ENCODE measurements at places on chromosomes 5 and 9.
A peak's percentile ranks its signal among the peaks of the same experiment; 100 is the strongest.

- DNase-seq, result no peak
Observed at GRCh38 chr5:69206528-69207190, 17.3 kb downstream of the CENPH start.

GRCh38 chr5:115241881-115242642 is 20.6 kb downstream of the PGGT1B start:
- no peak for DNase-seq

- DNase-seq, result no peak
Observed at GRCh38 chr5:137119321-137119720, 379.8 kb downstream of the SPOCK1 start.

- DNase-seq, result no peak
Observed at GRCh38 chr5:145678255-145678654, 156.9 kb downstream of the PRELID2 start.

DNA sequence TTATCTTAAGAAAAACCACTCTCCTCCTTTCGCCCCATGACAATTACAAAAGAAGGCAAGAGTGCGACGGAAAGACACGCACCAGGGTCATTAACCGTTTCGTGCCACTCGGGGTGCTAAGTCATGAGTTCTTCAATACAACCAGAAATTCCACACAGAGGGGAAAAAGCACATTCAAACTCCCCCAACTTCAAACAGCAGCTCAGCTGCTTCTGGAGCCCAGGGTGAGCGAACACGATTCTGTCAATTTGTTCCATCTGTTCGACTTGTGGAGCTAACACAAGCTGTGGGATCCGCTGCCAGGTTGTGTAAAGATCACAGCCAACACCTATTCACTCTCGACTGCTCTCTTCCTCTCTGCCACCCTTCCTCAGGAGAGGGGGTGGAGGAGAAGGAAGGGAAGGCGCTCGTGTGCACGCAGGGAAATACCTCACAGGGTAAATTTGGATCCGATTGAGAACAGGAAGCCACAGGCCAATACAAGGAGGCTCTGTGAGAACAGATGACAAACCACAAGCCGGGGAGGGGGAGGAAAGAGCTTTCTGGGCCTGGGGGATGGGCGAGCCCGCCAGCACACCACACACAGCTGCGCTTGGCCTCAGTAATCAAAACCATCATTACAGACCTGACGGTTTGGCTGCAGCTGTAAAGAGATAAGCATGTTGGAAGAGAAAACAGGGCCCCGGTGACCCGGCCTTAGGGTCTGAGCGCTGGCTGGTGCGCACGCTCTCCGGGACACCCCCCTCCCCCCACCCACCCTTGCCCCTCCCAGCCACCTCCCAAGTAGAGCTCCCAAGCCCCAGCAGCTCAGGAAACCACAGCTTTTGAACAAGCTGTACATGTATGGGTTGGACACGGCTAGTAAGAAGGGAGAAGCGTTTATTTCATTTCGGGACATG is 54.3 kb downstream of the PTCH1 start:
- peak; percentile 87 for DNase-seq

- no peak for DNase-seq
Observed at GRCh38 chr9:86541014-86541570, 186.9 kb upstream of the TUT7 start.

DNA sequence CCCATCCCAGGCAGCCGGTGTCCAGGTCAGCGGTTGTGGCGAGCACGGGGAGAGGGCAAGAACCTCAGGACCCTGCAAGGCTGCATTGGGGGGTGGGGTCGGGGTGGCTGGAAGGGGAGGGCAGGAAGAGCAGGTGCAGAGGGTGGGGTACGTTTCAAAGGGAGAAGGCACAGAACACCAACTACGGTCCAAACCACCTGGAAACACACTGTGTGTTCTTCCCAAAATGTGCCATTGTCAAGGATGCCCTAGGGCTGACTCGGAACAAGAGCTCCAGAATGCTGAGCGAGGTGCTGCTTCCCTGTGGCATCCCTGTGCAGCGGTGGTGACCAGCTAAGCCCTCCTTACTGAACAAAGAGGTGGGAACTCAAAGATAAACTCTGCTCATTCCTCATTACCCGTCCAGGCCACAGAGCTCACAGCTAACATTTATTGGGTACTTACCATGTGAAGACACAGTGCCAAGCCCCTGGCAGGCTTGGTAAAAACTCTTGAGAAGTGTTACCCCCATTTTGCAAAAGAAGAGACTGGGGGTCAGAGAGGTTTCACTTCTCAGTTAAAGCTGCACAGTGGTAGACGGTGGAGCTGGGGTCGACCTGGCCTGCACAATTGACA is 153.8 kb downstream of the COL23A1 start:
- no peak for DNase-seq

- no peak for DNase-seq
Observed at GRCh38 chr5:112208699-112209615, 210.1 kb downstream of the EPB41L4A start.

DNA sequence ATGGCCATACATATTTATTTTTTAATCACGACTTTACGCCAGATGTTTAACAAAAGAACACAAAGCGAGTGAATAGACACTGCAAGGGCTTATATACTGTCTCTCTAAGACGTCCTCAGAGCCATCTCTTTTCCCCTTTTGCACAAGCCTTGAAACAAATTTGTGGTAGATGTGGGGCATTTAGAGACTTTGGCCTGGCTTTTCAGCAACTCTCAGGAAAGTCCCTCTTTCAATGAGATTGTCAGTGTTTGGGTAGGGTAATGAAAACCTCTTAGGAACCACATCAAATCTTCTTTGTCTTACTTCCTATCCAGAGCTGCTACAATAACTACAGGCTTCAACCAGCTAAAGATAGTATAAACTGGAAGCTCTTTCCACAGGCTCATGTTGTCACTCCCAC is 380.0 kb downstream of the ANXA1 start:
- DNase-seq, result no peak

DNA sequence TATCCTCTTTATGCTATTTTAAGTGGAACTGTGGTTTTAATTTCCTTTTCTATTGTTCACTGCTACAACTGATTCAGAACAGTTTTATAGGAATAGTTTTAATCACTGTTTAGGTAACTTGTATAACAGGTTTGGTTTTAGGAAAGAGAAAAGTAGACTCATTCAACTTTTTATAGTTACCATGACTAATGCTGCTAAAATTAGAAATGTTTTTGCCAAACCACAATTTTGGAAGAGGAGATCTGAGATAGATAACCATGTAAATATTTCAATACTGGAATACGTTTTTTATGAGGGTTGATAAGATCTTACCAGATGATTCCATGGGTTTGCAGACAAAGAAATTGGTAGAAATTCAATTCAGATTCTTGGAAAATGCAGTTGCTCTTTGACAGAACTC is 404.6 kb upstream of the ARRDC3 start:
- DNase-seq, result no peak

GRCh38 chr5:132431632-132432031 is 58.9 kb downstream of the IRF1 start:
- DNase-seq, result no peak

DNA sequence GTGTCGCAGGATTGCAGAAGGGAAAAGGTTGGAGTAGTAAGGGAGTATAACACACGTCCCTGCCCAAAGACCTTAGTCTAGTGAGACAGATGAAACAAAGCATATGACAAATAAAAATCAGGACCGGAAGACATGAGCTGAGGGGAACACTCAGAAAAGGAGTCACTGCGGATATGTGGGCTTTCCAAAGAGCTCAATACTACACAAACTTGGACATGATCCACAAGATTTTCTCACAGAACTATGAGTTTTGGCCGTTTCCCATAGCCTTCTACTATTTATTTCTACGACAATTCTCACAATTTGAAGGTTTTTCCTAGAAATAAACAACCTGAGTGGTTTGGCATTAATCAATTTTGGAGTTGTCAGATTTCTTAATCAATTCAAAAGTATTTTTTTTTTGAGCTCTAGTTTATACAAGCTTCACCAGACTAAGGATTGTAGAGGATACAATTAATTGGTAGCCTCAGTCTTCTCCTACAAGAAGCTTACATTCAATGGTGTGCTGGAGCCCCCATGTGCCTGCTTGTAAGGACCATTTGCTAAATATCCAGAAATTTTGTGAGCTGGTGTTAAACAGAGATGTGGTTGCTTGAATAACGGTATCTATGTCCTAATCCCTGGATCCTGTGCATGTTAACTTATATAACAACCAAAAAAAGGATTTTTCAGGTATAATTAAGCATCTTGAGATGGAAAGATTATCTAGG is 91.4 kb downstream of the ADAMTS12 start:
- no peak for DNase-seq

DNA sequence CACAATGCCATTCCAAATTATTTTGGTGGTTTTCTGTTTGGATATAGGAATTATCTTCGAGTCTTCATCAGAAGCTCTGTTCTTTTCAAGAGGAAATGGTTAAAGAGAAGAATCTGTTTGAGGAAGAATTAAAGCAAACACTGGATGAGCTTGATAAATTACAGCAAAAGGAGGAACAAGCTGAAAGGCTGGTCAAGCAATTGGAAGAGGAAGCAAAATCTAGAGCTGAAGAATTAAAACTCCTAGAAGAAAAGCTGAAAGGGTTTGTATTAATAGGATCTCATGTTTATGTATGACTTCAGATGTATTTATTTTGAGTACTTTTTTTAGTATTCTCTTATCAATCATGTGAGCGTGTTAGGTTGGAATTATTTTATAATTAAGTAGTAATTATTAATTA is 15.0 kb downstream of the HMMR start:
- DNase-seq, result no peak

GRCh38 chr5:90658620-90659019 is 100.0 kb downstream of the ADGRV1 start:
- DNase-seq, result no peak

- DNase-seq, result no peak
Observed at GRCh38 chr9:68780380-68780712, 75.3 kb downstream of the PIP5K1B start.

- no peak for DNase-seq
Observed at GRCh38 chr5:127567026-127567768, 49.8 kb downstream of the PRRC1 start.

GRCh38 chr9:221989-222776 is 7.5 kb downstream of the DOCK8 start:
- no peak for DNase-seq

DNA sequence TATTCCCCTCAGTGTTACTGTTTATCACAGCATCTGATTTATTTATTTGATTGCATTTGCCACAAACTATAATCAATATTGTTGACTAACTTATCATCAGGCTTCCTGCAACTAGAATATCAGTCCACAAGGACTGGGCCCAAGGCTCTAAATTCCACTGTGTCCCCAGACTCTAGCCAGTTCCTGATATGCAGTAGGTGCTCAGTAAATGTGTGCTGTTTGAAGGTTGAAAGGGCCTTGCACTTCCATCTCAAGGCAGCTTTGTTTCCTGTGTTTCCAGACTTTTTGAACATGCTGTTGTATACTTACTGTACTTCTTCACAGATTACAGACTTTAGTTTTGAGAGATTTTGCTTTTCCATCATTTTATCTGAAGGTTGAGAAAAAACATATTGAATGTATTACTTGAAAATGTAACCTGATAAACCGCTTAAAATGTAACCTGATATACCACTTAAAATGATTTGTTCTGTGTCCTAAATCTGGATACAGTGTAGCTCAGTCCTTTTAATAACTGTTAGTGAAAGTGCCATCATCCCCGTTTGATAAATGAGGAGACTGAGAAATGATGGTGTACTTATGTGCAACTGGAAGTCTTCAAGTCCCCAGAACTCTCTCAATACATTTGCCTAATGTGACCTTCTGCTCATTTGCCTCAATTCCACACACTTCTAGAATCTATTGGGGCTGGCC is 18.7 kb downstream of the KIAA1191 start:
- DNase-seq, result no peak

GRCh38 chr9:4714266-4715016 is 26.6 kb downstream of the AK3 start:
- DNase-seq, result no peak

DNA sequence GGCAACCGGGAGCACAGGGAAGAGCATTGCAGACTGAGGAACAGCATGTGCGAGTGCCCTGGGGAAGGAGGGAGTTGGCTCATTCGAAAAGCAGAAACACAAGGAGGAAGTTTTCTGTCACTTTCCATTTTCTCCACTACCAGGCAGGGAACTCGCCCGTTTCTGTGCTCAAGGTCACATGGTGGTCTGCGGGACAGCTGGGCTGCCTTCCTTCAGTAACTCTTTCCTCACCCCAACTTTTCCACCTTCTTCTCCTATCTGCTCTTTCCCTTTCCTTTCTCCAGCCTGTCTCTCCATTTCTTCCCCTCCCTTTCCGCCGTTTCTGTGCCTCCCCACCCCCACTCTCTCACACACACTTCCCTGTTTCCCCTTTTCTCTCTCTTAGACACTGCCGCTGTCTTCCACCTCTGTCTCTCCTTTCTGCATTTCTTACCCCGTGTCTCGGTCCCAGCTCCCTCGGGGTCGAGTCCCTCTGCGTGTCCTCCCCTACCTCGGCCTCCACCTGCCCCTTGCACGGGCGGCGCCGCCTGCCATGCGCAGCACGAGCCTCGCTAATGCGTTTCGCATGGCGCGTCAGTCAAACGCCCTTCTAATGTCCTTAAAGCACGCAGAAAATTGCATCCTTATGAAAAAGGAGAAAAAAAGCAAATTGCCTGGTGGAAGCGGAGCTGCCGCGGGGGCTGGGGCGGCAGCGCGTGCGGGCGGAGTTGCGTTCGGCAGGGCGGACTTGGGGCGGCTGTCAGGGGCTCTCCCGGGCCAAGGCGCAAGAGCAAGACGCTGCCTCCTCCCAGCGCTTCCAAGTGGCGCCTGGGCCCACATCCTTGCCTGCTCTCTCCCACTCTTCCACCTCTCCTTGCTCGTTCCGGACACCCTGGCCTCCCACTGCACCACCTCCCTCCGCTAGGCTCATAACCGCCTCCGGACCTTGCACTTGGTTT is 9.5 kb downstream of the BARX1 start:
- no peak for DNase-seq

DNA sequence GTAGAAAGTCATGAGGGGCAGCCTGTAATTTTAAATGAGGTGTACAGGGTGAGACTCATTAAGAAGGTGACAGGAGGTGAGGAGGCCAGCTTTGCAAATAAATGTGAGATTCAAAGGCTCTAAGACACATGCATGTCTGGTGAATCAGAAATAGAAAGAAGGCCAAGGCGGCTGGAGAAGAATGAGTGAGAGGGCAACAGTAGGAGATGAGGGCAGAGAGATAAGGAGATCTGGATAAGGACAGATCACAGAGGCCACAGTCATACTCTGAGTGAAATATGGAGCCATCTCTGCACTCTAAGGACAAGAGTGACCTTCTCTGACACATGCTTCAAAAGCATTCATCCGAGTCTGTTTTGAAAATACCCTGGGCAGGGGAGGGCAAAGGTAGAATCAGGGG is 90.7 kb downstream of the RAD23B start:
- no peak for DNase-seq

GRCh38 chr9:526904-527591 is 312.4 kb downstream of the DOCK8 start:
- no peak for DNase-seq

DNA sequence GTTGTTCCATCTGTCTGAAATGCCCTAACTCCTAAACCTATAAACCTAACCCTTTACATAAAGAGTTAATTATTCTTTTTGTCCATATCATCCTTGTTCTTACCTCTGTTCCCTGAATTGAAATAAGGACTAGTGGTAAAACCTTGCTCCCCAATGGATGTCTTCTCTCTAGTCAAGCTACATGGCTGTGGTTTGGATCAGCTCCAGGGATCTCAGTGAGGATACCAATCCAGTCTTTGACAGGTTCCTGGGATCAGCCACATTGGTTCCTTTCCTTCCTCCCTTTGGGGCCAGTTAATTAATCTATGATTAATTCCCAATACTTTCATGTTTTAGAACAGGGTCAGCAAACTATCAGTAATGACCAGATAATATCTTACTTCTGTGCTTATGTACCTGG is 151.6 kb downstream of the SIL1 start:
- no peak for DNase-seq

- DNase-seq, result no peak
Observed at GRCh38 chr5:73796164-73797131, 170.5 kb downstream of the ARHGEF28 start.
